ENCODE measurements at places on chromosomes 5 and 9.

DNA sequence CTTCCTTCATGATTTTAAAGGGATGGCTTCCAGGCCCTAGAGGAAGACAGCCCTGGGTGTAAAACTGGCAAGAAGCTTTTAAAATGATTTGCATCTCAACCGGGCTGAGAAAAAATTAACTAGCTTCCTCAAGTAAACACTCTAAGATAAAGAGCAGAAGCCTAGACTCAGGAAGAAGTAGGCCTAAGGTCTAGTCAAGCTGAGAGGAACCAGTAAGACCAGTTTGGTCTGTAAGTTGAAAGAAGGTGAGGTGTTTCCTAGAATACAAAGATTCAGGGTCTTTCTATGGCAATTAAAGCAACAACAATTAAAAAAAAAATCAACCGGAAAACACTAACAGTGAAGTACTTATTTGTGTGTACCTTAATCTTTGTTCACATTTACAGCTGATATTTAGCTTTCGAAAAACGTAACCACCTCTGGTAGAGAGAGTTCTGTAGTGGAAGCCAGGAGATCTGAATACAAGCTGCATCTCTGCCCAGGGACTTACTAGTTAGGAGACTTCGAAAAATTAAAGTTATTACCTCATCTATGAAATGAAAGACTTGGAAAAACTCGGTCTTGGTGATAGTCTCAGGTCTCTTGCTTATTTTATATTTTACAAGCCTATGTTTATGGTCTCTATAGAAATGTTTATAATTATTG, 75.7 kb downstream of the TUSC1 start:
- DNase-seq: no peak

- no peak for DNase-seq
Measured at GRCh38 chr5:121503111-121503840, 348.4 kb upstream of the FTMT start.

- no peak for DNase-seq
Measured at GRCh38 chr5:85921590-85921989, 696.2 kb upstream of the COX7C start.

- DNase-seq: no peak
Measured at GRCh38 chr5:98205691-98206461, 567.6 kb upstream of the RGMB start.

DNA sequence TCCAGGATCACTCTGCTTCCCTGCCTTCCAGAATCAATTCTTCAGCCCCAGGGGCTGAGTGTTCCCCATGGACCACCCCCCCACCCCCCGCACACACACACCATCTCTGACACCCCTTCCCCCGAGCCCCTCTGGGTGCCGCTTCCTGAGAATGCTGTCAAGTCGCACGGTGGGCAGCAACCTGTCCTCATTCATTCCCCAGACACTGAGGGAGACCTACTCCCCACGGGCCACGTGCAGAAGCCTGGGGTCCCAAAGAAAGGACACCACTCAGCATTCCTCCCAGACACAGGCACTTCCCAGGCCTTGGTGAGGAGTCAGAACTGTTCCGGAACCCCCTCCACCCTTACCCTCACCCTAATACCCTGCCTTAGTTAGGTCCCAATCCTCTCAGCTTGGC, 12.8 kb downstream of the CPLX2 start:
- DNase-seq: no peak

DNA sequence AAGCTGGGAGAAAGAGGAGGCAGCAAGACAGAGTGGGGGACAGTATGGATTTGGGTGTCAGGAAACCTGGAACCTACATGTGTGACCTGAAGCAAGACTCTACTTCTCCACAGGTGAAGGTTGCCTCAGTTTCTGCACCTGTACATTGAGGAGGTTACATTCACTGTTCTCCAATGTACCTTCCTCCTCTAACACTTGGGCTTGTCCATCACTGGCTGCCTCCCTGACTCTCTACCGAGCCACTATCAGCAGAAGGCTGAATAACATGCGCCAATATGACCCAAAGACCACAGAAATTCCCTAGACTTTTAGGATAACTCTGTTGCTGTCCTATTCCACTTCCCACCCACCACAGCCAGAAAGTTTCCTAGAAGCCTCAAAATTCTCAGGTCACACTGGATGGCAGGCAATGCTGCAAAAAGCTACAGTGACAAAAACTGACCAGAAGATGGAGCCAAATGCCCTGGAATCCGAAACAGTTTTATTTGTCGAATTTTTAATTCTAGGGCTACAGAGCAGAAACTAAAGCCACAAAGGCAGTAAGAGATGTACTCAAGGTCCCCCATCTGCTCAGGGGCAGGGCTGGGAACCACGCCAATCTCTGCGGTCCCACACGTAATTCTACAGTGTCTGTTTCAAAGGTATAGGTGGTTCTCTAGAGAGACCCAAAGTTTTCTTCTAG, 64.4 kb downstream of the FAM114A2 start:
- peak; percentile 56 for DNase-seq

DNA sequence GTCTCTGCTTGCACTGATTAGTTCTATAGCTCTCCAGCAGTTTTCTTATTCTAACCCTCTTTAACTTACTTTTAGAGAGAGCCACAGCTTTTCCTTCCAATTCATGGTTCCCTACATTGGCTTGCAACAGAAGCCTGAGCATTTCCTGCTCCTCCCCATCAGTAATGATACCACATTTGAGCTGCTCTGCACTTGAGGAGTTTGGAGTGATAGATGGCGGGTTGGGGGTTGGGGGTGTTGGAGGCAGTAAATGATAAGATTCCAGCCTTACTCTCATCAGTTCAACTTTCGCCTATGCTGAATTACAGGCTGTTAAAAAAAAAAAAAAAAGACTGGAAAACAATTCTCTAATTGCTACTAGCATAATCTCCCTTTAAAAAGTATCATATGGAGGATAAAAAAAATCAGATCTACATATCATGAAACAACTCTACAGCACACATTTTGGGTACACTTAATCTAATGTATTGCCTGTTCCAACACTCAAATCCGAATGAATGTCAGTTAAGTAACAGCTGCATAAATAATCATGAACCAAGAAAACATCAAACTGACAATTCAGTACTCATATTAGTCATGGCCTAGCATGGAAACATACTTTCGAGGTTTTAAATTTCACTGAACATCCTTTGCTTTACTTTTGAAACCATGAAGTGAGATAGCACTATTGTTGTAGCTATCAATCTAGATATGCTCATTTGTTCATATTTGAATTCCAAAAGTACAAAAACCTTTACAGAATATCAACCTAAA, 224.7 kb downstream of the NFIB start:
- no peak for DNase-seq

DNA sequence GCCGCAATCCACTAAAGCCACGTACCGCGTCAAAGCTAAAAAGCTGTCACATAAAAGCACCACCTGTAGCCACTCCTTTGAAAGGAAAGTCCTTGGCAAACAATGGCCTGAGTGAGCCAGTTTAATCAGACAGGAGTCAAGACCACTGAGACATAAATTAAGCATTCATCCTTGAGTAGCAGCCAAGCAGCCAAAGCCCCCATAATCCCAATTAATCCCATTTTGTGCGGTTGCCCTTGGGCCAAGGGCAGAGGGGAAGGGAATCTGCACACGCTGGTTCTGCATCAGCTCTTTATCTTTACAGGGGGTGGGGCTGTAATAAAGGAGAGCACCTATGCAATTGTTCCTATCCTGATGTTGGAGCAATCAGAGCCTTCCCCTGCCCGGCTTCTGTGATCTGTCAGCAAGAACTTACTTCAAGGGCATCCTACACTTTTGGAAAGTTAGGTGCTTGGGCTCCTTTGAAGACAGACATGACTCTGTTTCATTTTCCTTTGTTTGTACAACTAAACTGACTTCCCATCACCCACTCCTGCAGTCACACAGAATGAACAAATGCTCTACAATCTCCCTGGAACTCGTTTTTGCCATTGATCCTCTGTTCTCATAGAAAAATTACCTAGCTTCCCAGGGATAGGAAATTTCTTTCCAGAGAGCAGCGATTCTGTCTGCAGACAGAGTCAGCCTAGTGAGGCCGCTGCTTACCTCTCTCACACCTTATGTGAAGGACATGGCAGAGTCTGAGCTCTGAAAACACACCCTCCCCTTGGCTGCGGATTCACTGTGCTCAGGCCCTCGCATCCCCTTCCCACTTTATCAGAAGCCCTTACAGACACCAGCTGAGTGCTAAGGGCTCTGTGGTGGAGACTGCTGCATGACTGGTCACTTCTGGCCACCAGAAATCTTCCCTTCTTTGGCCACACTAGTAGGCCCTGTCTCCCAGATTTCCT, 116.2 kb upstream of the TBCA start:
- no peak for DNase-seq

- DNase-seq: no peak
Measured at GRCh38 chr9:112743216-112743836, 7.2 kb upstream of the SNX30 start.

DNA sequence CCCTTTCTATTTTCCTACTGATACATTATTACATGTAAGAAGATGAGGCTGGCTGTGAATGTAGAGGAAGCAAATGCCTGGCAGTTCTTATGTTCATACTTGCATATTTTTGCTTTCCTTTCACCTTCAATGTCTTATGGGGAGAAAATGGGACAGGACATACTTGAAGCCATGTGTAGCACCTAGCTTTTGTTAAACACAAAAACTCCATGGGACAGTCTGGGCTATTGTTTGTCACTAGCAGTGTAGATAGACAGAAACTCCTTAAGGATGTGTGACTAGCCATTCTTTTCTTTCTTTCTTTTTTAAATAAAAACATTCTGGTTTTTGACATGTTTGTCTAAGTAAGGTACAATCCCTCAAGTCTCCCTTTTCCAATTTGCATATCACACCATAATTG, 122.7 kb downstream of the ARL15 start:
- no peak for DNase-seq

GRCh38 chr5:96087939-96088338, 126.3 kb upstream of the ELL2 start:
- no peak for DNase-seq

- DNase-seq: no peak
Measured at GRCh38 chr5:42005561-42006153, 80.6 kb downstream of the FBXO4 start.

DNA sequence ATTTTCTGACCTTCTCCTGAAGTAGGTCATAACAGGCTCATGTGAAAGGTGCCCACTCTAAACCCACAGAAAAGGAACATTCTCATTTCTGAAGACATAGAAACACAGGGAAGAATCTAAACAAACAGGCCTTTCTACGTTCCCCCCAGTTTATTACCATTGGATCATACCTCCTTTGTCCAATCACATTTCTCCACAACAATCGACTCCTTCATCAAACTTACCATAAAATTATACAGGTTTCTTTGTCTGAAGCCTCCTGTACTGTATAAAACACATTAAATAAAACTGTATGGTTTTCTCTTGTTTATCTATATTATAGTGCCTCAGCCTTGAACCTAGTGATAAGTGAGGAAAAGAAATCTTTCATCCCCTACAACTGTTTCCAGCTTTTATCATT, 340.7 kb downstream of the ENC1 start:
- no peak for DNase-seq

- DNase-seq: no peak
Measured at GRCh38 chr9:96168882-96169281, 133.1 kb downstream of the HSD17B3 start.

DNA sequence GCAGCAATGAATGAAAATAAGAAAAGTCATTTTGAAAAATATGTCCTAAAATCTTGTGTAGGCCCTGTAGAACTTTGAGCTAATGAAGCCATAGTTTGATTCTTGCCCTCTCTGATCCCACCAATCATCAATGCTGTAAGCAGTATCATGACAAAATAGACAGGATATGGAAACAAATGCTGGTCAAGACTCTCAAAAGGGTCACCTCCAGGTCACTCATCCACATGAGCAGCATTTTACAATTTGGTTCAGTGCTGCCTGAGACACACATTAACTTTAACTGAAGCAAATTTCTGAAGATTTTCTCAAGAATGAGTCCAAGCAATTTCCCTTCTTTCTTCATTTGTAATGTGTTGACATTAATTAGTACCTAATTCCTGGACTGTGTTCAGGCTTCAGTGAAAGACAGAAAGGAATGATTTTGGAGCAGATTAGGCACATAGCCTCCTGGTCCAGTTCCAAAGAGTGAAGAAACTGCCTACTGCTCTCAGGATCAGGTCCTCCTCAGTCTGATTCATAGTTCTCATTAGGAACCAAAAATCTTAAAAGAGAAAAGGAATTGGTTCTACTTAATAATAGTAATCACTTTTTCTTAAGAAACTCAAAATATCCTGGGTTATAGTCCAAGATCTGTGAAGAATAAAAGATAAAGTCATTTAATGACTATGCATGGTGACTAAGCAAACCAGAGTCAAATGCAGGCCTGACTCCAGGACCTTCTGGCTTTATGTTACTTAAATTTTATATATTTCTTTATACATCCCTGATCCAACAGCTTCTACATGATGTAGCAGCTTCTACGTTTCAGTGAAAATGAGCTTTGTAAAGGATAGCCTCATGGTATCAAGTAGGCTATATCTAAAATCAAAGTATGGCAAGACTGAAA, 192.1 kb upstream of the RGMB start:
- no peak for DNase-seq

- no peak for DNase-seq
Measured at GRCh38 chr9:113331780-113332179, 8.3 kb downstream of the WDR31 start.

GRCh38 chr5:167945542-167946384, 345.7 kb upstream of the WWC1 start:
- no peak for DNase-seq

DNA sequence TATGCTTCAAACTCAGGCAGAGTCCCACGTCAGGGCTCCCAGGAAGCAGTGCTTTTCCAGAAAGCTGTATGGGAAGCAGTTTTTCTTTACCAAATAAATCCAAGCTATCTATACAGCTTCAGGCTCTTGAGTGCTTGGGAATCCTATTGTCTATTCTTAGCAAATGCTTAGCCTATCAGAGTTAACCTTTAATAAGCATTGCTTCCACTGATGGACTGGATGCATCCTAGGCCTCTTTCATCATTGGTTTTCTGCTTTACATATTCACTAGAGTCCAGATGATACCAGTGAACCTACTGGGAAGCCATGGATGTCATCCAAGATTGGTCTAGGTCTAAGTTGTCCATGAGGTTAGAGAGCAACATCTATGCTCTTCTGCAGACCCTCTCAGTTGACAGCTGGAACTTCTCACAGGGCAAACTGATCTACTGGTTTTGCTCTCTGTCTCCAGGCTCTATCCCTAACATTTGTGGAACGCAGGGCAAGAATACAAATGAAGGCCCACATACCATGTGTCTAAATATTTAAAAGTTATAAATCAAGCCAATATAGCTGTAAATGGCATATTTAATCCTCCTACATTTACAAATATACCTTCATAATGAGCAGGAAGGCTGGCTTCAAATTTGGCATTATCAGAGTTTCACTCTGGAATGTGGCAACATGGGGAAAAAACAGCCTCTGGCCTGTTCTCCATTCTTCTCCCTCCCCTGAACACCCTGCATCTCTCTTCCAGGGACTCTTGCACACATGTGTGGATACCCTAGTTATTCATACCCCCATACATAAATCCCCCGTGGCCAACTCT, 49.8 kb upstream of the PLPP1 start:
- no peak for DNase-seq

- DNase-seq: no peak
Measured at GRCh38 chr5:23208959-23209431, 298.4 kb upstream of the PRDM9 start.

- no peak for DNase-seq
Measured at GRCh38 chr5:16134204-16134603, 45.4 kb downstream of the MARCHF11 start.

Data from CD4-positive, alpha-beta T cell (primary cell).